Right hindlimb (tissue), 1 donor: ENCODE measurements at places on chromosomes 3 and 15.

GRCh38 chr3:194540274-194540905 is 53.6 kb upstream of the ATP13A3 start:
- DNase-seq, result no peak

DNA sequence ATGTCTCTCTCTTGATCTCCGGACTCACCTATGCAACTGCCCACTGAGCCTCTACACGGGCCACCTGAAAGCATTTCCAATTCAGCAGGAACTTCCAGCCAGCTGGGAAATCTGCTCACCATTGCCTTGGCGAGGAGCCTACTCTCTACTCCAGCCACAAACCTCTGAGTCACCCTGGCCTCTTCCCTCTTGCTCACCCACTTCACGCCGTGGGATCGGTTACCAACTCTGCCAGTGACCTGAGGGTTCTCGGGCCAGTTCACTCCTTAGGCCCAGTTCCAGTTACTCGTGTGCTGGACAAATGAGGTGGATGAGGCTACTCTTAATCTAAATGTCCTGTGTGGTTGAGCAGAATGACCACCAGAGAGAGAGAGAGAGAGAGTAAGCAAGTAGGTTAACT is 70.1 kb downstream of the CEMIP start:
- no peak for DNase-seq

DNA sequence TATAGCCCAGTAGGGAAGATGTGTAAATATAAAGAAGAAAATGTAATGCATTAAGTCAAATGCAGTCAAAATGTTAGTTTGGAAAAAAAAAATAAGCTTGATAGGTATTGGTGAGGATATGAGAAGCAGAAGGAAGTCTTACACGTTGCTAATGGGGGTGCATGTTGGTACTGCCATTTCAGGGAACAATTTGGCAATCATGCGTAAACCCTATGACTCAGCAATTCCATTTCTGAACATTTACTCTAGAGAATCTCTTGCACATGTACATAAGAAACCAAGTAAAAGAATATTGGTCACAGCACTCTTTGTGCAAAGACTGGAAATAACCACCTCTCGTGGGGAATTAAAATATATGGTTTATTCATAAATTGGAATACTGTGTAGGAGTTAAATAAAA is 35.5 kb upstream of the TIMP4 start:
- no peak for DNase-seq

DNA sequence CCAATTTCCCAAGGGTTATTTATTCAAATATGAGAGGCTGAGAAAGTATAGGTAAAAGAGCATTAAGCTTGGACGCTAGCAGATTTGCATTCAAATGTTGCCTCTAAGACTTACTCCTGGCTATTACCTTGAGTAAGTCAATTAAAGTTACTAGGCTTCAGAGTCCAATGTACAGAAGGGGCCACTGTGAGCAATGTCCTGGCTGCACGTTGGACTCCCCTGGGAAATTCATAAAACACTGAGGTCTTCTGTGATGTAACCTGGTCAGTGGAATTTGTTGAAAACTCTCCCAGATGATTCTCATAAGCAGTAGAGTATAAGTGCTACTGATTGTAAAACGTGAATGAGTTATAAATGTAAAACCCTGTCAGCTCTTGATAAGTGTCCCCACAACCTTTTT is 295.3 kb downstream of the NEK10 start:
- no peak for DNase-seq

GRCh38 chr15:65579762-65580161 is 31.2 kb downstream of the INTS14 start:
- DNase-seq, result no peak

GRCh38 chr3:85678713-85679112 is 719.9 kb downstream of the CADM2 start:
- DNase-seq, result no peak

- no peak for DNase-seq
These were observed 66.7 kb downstream of the LARS2 start for GRCh38 chr3:45455040-45455439.
